ENCODE measurements at places on chromosomes 7 and 10. TPM values are rescaled to one million over a fixed set of nuclear protein-coding genes. Genes with fewer than 3 reads are reported as not detected.

GRCh38 chr10:72564596-72564995 lies 61.3 kb downstream of the MICU1 start:
- no peak for DNase-seq

Gene ANK3
- total RNA-seq, result 44.8 TPM

- DNase-seq, result no peak
Observed at GRCh38 chr7:87342231-87342630, 3.2 kb upstream of the CROT start.

- no peak for DNase-seq
Observed at GRCh38 chr10:122343135-122343800, 31.2 kb upstream of the PLEKHA1 start.

Gene CPA4
- total RNA-seq, result 0.86 TPM

DNA sequence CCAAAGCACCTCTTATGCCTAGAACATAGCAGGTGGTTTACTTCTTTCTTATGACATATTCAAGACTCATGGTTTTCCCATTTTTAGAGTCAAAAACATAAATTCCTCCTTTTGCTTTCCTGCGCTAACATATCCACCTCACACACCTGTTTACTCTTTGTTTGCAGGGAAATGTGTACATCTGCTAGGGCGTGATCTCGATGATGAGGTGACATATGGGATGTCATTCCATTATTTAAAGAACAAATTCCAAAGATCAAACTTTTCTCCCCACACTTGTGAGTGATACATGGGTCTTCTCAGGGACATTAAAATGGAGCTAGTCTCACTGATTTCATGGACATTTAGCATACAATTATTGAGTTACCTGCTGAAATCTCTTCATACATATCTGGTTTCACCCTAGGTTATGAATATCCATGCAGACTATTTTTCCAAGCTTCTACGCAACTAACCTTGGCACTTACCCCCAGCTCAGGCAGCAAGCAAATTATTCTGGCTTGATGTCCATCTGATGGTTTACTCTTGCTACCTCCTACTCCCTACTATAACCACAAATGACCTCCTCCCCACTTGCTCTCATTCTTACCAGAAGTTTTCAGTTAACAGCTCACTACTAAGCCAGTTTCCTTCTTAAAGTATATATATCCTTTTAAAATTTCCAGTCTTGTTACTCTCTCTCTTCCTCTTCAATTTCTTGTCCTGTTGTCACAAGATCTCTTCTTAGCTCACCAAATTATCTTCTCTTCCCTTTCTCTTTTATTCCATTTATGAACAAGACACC lies 208.5 kb downstream of the RNLS start:
- no peak for DNase-seq

Gene MYH16
- total RNA-seq, result not detected

DNA sequence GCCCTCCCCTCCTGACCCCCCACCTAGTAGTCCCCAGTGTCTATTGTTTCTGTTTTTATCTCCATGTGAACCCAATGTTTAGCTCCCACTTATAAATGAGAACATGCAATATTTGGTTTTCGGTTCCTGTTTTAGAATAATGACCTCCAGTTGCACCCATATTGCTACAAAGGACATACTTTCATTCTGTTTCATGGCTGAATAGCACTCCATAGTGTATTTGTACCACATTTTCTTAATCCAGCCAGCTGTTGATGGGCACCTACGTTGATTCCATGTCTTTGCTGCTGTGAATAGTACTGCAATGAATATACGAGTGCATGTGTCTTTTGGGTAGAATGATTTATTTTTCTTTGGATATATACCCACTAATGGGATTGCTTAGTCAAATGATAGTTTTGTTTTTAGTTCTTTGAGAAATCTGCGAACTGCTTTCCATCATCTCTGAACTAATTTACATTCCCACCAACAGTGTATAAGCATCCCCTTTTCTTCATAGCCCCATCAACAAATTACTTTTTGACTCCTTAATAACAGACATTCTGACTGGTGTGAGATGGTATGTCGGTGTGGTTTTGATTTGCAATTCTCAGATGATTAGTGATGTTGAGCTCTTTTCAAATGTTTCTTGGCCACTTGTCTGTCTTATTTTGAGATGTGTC lies 128.4 kb upstream of the PHYHIPL start:
- DNase-seq, result no peak

GRCh38 chr10:103021150-103021899 lies 103.2 kb downstream of the CNNM2 start:
- DNase-seq, result no peak

Gene SUFU
- total RNA-seq, result 5.1 TPM

GRCh38 chr7:138396251-138397070 lies 63.6 kb upstream of the TRIM24 start:
- no peak for DNase-seq

DNA sequence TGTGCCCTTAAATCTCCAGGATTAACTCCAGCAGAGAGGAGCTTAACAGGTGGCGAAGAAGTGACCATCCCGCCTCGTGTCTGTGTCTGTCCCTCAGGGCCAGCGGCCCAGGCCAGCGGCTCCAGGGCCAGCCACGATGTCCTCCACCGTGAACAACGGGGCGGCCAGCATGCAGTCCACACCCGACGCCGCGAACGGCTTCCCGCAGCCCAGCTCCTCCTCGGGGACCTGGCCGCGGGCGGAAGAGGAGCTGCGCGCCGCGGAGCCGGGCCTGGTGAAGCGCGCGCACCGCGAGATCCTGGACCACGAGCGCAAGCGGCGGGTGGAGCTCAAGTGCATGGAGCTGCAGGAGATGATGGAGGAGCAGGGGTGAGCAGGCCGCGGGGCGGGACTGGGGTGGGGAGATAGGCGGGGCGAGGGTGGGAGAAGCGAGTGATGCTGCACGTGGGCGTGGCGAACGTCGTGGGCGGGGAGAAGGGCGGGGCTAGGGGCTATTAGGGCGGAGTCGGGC lies 33.3 kb downstream of the SRRM3 start:
- DNase-seq, result peak; percentile 64

Gene PLAC9
- total RNA-seq, result 14.6 TPM

- DNase-seq, result peak; percentile 33
Observed at GRCh38 chr7:137846827-137847567, at the start of gene DGKI. DGKI (minus strand) TSS chr7:137846974.

DNA sequence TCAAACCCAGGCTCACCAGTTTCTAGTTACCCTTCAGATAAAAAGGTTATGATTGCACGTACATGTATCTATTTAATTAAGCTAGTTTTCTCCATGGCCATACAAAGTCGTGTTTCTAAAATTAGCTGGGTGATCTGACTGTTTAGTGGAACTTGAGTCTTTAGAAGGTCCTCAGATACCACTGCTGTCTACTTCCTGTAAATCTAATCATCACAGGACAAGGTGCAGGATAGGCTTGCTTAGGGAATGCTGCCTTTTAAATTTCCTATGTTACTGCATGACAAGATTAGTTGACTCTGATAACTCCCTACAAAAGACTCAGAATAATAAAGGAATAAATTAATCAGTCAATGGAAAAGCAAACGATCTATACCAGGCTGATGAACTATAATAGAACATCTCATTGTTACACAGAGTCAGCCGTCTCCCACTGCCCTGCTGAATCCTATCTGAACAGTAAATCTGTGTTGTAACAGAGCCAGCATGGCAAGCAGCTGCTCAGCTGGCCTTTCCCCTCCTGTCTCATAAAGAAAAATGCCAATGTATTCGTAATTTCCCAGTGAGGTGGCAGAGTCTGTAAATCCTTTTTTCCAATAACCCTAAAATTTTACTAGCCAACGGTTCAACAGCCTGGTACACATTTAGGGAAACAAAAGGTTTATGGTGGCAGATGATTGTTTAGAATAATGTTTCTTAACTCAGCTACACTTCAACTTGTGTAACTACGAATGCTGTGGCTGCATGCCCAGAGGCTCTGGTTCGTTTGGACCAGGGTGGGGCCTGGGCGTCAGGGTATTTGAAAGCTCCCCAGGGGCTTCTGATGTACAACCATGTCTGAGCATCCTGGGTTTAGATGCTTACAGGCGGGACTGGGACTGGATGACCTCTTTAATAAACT lies 318.0 kb downstream of the PAXIP1 start:
- no peak for DNase-seq

DNA sequence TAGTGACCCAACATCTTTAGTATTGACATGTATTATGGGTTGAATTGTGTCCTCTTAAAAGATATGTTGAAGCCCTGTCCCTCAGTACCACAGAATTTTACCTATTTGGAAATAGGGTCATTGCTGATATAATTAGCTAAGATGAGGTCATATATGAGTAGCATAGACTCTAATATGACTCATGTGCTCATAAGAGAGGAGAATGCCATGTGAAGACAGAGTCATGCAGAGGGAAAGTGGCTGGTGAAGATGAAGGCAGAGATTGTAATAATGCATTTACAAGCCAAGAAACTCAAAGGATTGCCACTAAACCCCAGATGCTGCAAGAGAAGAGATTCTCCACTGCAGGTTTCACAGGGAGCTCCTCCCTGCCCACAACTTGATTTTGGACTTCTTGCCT lies 496.4 kb downstream of the KIF20B start:
- DNase-seq, result no peak

Gene CAMK2G
- total RNA-seq, result 60.3 TPM

DNA sequence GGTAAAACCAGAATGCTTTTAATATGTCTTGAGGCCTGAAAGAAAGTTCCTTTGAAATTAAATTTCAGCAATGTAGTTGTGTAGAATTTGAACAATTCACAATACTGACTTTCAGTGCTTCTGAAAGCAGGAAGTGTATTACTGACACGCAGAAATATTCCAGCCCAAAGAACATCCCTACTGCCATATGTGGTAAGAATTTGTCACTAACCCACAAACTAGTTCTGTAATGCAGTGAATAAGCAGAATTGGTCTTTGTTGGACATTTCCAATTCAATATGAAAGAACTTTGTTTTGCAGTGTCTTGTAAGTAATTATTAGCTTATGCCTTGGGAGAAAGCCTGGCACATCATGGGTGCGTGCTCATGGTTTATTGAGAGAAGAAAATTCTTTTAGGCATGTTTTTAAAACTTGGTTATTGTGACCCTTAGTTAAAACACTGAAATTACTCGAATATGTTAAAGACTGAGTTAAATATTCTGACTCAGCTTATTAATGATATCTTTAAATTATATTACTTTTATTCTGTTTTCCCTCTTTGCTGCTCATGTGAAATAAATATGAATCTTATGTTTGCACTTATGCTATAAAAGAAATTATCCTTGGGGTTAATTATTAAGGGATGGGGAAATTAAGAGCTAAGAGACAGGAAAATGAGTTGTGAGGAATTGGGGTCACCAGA lies 33.4 kb downstream of the PTPN12 start:
- DNase-seq, result no peak

All from psoas muscle (tissue), 8 donors.